ENCODE measurements at places on chromosomes 11 and 22. TPM values are rescaled to one million over a fixed set of nuclear protein-coding genes. Genes with fewer than 3 reads are reported as not detected.

Gene HEPHL1
- total RNA-seq, result not detected

Gene TCN1
- total RNA-seq, result not detected

Gene ENTHD1
- not detected for total RNA-seq

Gene ST13
- 172 TPM for total RNA-seq

Gene DEFB131B
- total RNA-seq, result not detected

Gene CNGA4
- 0.07 TPM for total RNA-seq

Gene BDNF
- 0.72 TPM for total RNA-seq

Gene RFPL3
- not detected for total RNA-seq

Gene UBQLNL
- total RNA-seq, result 0.07 TPM

Gene RFPL1
- total RNA-seq, result not detected

Gene MUC2
- not detected for total RNA-seq

Gene OR4D5
- not detected for total RNA-seq

Gene OR4A16
- not detected for total RNA-seq

Gene LRRC32
- 36.3 TPM for total RNA-seq

Gene NFAM1
- not detected for total RNA-seq

Gene IFTAP
- total RNA-seq, result 45.6 TPM

Gene C22orf42
- total RNA-seq, result not detected

Gene NRXN2
- total RNA-seq, result not detected
